ENCODE measurements at places on chromosomes 11 and 22. TPM values are rescaled to one million over a fixed set of nuclear protein-coding genes. Genes with fewer than 3 reads are reported as not detected.

Gene MRPL49
- total RNA-seq: 63.5 TPM

- H3K36me3 ChIP-seq: peaks cover 20% of the 10 kb centered on the region
- H3K27me3 ChIP-seq: no peaks in the 10 kb centered on the region
- no peak overlapping the region for H3K27ac ChIP-seq
- DNase-seq: no peak
- peaks cover 39% of the 10 kb centered on the region for H3K4me1 ChIP-seq
Measured at GRCh38 chr22:40417881-40418280, 47.5 kb downstream of the SGSM3 start.

DNA sequence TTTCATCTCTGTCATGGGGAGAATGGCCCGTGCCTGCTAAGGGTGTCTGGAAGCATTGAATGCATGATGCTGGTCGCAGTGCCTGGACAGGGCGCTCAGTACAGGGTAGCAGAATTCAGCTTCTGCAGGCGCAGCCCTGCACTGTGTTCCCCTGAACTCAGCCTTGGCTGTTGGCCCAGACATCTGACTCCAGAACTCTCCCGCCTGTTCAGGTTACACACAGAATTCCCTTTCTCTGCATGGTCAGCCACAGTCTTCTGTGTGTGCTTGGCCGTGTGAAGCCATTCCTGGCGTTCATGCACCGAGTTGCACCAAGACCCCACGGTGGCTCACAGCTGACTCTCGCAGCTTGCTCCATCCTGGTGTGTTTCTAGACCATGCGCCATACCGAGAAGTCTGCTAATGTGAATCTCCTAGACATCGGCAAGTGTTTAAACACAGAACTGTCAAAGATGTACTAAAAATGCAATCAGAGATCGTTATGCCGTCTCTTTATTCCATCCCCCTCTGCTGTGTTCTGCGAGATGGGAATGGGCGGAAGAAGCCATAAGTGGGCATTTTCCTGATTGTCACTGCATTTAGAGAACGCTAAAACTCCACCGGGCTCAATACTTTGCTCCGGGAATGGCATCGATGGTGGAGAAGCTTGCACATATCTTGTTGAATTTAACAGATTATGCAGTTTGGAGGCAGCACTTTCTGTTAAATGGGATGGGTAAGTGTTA lies 55.6 kb downstream of the MPPED1 start:
- no peaks in the 10 kb centered on the region for H3K36me3 ChIP-seq
- H3K27me3 ChIP-seq: no peaks in the 10 kb centered on the region
- no peak overlapping the region for H3K4me3 ChIP-seq

GRCh38 chr11:84969103-84969502 lies 658.0 kb downstream of the DLG2 start:
- no peaks in the 10 kb centered on the region for H3K27me3 ChIP-seq
- no peaks in the 10 kb centered on the region for H3K4me1 ChIP-seq
- no peaks in the 10 kb centered on the region for H3K36me3 ChIP-seq
- DNase-seq: no peak
- no peak overlapping the region for H3K4me3 ChIP-seq
- H3K27ac ChIP-seq: no peak overlapping the region

DNA sequence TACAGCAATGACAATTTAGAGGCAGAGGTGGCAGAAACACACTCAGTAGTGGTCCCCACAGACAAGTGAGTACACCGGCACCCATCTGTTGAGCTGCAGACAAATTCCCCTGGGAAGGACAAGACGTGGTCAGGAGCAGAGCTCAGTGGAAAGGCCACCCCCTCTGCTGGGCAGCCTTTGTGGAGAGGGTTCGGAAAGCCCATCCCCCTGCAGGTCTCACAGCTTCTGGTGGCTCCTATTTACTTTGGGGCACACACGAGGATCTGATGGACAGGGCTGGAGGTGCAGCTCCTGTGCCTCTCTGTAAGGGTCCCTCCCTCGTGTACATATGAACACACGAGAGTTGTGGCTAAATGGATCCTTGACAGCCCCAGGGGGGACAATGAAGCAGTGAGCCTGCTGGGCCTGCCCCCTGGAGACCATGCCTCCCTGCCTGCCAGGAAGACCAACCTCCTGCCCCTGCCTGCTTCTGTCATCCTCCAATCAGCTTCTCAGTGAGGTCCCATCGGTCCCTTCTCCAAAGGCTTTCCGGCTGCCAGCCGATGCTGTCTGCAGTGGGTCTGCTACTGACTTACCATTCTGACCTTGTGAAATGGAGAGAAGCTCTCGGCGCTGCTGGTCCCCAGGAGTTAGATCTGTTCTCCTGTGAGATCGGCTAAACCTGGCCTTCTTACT lies 161.5 kb downstream of the CACNA1I start:
- no peak overlapping the region for H3K4me3 ChIP-seq
- H3K4me1 ChIP-seq: no peaks in the 10 kb centered on the region
- peaks cover 1% of the 10 kb centered on the region for H3K27me3 ChIP-seq
- no peaks in the 10 kb centered on the region for H3K36me3 ChIP-seq
- DNase-seq: no peak

GRCh38 chr22:42752230-42752746 lies 31.6 kb upstream of the A4GALT start:
- H3K4me3 ChIP-seq: no peak overlapping the region
- DNase-seq: no peak
- no peaks in the 10 kb centered on the region for H3K36me3 ChIP-seq
- no peaks in the 10 kb centered on the region for H3K27me3 ChIP-seq

GRCh38 chr22:48492366-48493320 lies 1335.0 kb downstream of the BRD1 start:
- peak; percentile 1 for DNase-seq
- H3K27ac ChIP-seq: no peak overlapping the region
- no peaks in the 10 kb centered on the region for H3K36me3 ChIP-seq
- no peak overlapping the region for H3K4me3 ChIP-seq
- H3K4me1 ChIP-seq: no peaks in the 10 kb centered on the region
- H3K27me3 ChIP-seq: peaks cover 5% of the 10 kb centered on the region

All from GM12878 (cell line).